ENCODE measurements at places on chromosomes 6 and 20. TPM values are rescaled to one million over a fixed set of nuclear protein-coding genes. Genes with fewer than 3 reads are reported as not detected.
A peak's percentile ranks its signal among the peaks of the same experiment; 100 is the strongest.

GRCh38 chr6:78062993-78063392, 410.2 kb downstream of the MEI4 start:
- no peak for DNase-seq

The MAFB gene
- polyA plus RNA-seq = 14.4 TPM

DNA sequence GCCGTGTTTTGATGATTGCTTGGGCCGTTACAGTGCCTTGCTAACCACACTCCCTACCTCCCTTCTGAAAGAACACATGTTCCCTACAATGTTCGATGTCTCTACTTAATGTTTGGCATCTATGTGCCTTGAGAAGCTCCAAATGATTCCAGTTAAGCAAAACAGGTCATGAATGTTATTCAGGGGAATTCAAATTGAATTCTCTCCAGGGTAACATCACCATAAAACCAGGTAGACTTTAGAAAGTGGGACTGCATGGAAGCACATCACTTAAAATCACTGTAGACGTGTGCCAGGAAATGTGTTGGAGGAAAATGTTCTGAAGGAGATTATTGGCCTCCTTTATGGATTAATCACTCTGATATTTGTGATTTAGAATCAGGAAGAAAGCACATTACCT, 128.1 kb downstream of the ADAT2 start:
- no peak for DNase-seq

- DNase-seq = peak; percentile 92
These were observed 448 bp upstream of the DDAH2 start for GRCh38 chr6:31729515-31729978.

DNA sequence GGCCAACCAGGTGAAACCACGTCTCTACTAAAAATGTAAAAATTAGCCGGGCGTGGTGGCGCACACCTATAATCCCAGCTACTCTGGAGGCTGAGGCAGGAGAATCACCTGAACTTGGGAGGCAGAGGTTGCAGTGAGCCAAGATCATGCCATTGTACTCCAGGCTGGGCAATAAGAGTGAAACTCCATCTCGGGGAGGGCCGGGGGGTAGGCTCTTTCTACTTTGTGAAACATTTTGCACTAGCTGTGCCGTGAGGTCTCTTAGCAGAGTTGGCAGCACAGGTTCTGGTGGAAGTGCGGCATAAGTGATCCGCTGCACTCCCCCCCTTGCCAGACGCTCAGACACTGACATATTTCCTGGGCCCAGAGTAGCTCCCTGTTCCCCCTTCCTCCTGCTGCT, 24.5 kb downstream of the PSMG4 start:
- no peak for DNase-seq

DNA sequence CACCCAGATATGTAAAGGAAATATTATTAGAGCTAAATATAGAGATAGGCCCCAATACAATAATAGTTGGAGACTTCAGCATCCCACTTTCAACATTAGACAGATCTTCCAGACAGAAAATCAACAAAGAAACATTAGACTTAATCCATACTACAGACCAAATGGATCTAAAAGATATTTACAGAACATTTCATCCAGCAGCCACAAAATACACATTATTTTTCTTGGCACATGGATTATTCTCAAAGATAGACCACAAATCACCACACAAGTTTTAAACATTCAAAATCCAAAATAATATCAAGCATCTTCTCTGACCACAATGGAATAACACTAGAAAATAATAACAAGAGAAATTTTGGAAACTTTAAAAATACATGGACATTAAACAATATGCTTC, 1159.1 kb upstream of the CITED2 start:
- no peak for DNase-seq

The WFDC10B gene
- polyA plus RNA-seq = not detected

DNA sequence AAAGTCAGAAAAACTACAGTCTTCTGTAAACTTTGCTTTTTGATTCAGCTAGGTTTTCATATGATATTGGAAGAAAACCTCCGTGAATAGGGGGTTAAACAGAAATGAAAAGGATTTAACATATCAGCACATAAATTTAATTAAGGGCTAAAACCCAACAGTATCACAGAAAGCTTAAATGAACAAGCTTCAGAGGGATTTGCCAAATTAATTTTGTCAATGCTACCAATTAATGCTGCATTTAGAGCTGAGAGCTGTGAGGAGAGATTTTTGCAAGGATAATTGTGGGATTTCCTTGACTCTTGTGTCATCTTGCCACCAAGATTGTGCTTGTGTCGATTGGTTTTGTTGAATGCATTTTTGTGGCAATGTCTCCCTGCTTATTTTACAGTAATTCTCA, 379.9 kb downstream of the CD109 start:
- no peak for DNase-seq

- DNase-seq = no peak
These were observed 9.7 kb upstream of the ATXN1 start for GRCh38 chr6:16770701-16771569.

DNA sequence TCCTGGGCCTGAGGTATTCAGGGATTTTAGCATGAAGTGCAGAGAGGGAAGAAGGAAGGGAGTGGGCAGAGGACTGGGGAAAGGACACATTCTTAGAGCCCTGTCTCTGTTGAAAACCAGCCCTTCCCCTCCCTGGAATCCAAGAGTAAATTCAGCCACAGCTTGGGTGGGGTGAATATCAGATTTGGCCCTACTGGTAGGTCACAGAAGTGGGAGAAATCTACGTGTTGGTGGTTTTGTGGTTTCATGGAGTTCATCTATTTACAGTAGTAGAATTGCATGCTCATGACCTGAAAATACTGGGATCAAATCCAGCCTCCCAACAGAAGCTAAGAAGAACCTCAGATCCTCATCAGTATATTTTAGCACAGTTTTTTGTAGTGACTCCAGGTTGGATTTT, 404.4 kb downstream of the BMP2 start:
- DNase-seq = no peak

The MYMX gene
- polyA plus RNA-seq = 1.8 TPM

The PRR18 gene
- polyA plus RNA-seq = 0.39 TPM

All from right lung (tissue), 10 donors.